Adipocyte (in vitro differentiated cells): ENCODE measurements at places on chromosomes 16 and 17.

DNA sequence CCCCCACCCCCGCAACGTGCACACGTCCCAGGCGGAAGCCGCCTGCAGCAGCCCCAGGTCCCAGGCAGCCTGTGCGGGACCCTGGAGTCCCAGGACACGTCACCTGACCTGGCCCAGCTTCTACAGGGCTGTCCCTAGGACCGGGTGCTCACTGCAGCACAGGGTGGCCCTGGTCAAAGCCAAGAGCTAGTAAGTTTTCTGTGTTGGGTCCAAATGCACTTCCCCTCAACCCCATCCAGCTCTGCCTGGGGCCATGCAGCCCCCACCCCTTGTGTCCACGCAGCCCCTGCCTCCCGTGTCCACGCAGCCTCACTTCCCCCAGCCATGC is 22.1 kb upstream of the PVALEF start:
- no peak for DNase-seq

GRCh38 chr16:49635009-49635350 is 220.9 kb downstream of the ZNF423 start:
- DNase-seq: no peak

- DNase-seq: no peak
Measured at GRCh38 chr17:44004761-44005526, 522 bp downstream of the NAGS start.

GRCh38 chr17:37694734-37695133 is 50.1 kb downstream of the HNF1B start:
- DNase-seq: no peak

DNA sequence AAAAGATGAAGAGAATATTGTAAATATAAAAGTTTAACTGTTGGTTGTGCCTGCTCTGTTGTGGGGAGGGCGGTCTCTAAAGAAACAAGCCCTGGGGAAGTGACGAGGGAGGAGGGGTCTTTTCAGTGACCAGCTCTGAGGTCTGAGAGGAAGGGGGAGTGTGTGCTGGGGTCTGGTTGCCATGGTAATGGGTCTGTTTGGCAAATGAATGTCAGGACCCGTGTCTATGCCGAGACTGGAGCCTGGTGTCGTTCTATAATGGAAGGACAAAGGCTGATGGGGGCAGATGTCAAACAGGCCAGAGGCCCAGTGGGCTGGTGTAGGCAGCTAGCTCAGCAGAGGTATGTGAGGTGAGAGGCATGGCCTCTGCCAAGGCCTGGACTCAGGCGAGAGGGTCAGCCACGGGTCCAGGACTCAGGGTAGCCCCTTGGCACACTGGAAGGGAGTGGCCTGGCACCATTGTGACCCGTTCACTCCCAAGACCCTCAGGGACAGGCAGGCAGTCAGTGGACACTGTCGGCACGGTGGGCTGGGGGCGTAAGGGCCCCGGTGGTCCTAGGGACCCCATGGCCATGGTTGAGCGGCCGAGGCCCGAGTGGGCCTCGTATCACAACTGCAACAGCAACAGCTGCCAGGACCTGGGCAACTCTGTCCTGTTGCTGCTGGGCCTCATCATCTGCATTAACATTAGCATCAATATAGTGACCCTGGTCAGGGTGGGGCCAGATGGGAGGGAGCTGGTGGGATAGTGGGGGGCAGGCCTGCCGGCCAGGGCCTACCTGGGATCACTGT is at the start of gene SPEM1:
Gene SPEM1 (plus strand): TSS at position 506 of the 792 bp plus-strand sequence. CDS start 61 bp downstream, at position 567.
- no peak for DNase-seq

DNA sequence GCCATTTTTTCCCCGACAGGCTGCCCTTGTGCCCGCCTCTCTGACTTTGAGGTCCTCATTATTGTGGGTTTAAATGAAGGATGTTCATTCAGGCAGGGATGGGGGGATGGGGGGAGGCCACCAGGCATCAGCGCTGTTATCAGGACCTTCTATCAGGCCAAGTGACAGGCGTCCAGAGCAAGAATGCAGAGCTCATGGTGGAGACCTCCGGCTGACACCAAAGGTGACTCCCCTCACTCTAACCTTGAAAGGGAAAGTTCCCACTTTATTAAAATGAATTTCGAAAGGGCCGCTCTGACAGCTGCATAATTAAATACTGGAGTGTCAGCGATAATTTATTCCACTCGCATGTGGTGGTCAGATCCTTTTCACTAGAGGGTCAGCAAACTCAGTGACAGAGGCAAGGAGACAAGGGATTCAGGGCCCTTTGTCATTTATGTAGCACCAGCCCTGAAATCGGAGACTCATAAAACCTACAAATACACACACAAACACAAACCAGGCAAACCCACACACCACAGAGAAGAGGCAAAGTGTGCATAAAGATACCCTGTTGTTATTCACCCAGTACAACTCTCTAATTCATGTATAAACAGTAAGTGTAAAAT is 436.0 kb downstream of the MAF start:
- DNase-seq: no peak

- DNase-seq: no peak
Measured at GRCh38 chr16:12532871-12533610, 270.6 kb downstream of the CPPED1 start.

DNA sequence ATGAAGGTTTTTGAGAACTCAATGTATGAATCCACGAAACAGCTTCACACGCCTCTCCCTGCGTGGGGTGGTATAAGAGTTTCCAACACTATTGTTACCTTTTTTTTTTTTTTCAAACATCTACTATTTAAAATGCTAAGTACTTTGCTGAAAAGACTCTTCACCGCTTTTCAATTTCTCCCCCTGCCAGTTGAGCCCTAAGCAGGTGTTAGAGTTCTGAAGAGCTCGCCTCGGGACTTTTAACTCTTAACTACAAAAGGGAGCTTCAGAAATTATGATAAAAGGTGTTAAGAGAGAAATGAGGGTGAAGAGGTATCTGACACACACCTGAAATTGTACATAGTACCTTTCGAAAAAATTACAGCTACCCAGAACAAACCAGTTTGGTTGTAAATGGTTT is 20.9 kb upstream of the PSMD7 start:
- DNase-seq: no peak

DNA sequence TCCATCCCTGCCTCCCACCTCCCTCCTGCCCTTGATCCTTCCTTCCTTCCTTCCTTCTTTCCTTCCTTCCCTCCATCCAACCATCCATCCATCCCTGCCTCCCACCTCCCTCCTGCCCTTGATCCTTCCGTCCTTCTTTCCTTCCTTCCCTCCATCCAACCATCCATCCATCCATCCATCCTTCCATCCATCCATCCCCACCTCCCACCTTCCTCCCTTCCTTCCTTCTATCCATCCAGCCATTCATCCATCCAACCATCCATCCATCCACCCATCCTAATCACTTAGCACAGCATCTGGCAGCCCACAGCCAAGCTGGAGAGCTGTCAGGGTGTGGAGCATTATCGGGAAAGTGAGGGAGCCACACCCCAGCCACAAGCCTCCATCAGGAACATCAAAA is 54.5 kb downstream of the TK2 start:
- no peak for DNase-seq

DNA sequence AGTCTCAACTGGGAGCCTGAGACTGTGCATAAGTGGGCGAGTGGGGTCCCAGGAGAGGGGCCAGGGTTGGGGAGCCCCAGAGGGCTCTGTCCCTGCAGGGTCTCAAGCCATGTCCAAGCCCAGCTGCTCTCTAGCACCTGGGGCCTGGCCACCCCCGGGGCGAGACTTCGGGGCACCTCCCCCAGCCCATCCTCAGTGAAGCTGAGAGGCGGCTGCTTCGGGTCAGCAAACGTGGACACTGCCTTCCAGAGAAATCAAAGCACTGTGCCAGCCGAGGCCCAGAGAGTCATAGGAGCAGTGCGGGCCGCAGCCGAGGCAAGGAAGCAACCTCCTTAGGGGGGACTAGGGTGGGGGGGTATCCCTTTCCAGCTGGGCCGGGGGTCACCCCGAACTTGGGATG is 77.5 kb downstream of the ENGASE start:
- DNase-seq: no peak

DNA sequence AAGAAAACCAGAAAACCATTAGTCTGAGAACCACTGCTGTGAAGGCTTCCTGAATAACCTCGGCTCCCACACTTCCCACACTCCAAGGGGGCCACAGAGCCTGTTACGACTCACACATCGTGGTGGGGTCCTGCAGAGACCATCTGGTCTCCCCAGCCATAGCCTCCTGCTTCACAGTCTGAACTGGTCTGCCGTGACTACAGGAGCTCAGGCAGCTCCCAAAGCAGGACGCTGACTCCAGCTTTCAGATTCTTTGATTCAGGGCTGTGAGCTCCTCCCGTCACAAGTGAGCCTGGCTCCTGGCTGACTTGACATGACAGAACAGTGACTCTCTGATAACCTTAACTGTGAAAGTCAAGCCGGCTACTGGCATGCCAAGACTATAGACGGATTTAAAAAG is 37.8 kb downstream of the CYB5D2 start:
- no peak for DNase-seq

GRCh38 chr17:49524473-49525359 is 29.6 kb downstream of the NGFR start:
- DNase-seq: no peak
